ENCODE measurements at places on chromosomes 1 and 21.

DNA sequence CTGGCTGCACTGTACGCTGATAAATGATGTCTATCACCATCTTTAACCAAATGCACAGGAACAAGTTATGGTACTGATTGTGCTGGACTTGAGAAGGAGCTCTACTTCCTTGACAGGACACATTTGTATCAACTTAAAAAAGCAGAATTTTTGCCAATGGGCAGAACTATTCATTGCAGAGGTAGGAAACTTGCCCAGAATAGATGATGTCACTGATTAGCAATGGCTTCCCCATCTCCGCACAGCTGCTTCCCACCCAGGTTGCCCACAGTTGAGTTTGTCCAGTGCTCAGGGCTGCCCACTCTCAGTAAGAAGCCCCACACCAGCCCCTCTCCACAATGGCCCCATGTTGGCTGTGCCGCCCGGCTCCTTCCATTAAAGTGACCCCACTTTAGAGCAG, 33.4 kb downstream of the CAPN2 start:
- DNase-seq: no peak

DNA sequence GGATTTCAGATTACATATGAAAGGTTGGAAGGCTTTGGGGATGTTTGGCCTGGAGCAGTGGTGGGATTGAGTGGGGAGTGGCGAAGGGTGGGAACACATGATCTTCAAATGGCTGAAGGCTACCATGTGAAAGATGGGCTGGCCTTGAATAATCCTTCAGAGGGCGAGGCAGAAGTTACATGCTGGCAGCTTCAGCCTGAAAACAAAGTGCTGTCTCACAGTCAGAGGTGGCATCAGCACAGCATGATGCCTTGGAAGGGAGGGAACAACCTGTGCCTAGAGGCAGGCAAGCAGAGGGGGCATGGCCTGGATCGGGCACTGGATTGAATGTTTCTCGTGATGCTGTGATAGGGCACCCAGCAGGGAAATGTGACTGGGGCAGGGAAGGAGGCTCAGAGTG, 130.8 kb downstream of the BEND5 start:
- no peak for DNase-seq

- peak; percentile 74 for DNase-seq
Measured at GRCh38 chr1:65235867-65236805, 73.2 kb upstream of the DNAJC6 start.

- DNase-seq: no peak
Measured at GRCh38 chr1:61748566-61748965, 6.3 kb downstream of the PATJ start.

DNA sequence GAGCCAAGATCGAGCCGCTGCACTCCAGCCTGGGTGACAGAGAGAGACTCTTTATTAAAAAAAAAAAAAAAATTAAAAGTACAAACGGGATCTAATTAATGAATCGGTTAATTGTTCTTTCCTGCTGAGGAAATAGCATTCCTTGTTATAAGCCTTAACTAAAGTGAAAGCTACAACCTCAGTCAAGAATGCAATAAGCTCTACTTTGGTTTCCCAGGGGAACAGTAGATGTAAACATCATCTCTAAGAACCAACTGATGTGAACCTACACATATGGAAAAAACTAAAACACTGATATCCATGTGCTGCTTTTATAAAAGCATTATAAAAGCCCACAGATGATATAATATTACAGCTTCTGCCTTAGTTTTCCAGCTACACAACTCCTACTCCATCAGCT, 41.9 kb downstream of the LPGAT1 start:
- DNase-seq: no peak

GRCh38 chr1:111227434-111227833, at the start of gene CHI3L2:
Gene CHI3L2 (plus strand): TSS chr1:111227713. CDS start chr1:111227730, 17 bp downstream.
- no peak for DNase-seq

DNA sequence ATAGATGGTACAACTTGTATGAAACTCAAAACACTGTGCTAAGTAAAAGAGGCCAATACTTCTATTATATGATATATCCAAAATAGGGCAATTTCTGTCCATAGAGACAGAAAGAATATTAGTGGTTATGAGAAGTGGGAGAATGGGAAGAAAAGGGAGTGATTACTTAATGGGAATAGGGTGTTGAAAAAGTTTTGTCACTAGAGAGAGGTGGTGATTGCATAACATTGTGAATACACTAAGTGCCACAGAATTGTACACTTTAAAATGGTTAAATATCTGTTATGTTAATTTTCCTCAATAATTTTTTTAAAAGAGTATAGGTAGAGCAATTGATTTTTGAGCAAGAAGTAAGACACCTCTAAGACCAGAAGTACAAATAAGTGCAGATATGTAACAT, 29.7 kb downstream of the GNAT2 start:
- DNase-seq: no peak

DNA sequence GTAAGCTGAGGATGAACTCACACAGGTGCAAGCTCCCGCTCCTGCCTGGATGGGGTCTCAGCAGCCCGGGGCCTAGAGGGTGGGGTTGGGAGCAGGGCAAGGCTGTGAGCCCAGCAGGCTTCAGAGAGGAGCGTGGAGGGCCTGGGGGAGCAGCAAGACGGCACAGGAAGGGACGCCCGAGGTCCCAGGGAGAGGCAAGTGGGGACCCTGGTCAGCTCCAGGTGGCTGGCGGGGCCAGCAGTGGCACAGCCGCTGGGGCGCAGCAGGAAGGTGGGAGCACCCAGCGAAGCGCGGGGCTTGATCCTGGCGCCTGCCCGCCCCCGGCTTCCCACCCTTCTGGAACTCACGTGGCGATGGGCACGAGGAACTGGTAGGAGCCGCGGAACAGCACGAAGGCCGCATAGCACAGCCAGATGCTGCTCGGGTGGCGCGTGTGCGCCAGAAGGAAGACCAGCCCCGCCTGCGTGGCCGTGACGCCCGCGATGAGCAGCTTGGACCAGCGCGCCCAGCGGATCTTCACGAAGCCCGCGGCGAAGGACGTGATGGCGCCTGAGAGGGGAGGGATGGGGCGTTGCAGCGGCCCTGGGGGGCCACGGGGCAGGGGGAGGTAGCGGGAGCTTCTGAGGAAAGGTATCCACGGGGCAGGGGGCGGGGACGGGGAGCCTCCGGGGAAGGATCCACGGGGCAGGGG, 11.7 kb downstream of the SLC19A1 start:
- no peak for DNase-seq

- no peak for DNase-seq
Measured at GRCh38 chr21:43273708-43274021, 104.9 kb downstream of the CRYAA start.

GRCh38 chr1:233105225-233105624, 154.8 kb downstream of the NTPCR start:
- DNase-seq: no peak

DNA sequence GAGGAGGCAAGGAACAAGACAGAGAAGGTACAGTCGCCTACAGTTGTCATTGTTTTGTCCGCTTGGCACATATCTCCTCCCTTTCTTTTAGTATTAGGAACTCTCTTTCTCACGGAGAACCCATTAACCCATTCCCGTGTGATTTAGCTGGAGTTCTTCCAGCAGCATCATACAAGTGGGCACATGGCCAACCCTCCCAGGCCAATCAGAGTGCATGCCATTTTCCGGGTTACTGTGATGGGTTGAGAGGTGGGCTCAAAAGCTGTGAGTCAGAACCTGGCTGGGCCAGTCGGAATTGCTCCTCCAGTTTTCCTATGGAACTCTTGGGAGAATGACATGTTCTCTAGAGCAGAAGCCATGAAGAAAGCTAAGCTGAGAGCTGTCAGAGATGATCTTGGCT, 83.1 kb upstream of the SOD1 start:
- DNase-seq: no peak

- DNase-seq: no peak
Measured at GRCh38 chr21:18114810-18115209, 129.8 kb upstream of the CHODL start.

GRCh38 chr1:87473203-87473661, 144.6 kb downstream of the LMO4 start:
- no peak for DNase-seq
